Amygdala (tissue), 56 donors: ENCODE measurements at places on chromosomes 3 and 15.

- DNase-seq, result no peak
Measured at GRCh38 chr15:90665288-90666134, 51.6 kb upstream of the BLM start.

DNA sequence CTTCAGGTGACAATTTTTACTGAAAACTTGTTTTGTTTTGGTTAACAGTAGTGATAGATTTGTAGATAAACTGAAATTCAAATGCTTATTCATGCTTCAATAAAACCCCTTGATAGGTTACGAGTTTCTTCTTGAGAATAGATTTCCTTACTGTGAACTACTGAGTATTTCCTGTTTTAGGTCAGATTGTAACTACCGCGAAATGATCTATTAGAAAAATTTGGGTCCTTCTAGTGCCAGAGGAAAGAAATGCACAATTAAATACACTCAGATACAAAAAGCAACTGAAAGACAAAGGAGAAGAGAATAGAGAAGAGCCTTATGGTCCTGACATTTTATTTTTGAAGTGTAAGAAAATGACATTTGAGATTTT lies 251.7 kb upstream of the TBL1XR1 start:
- no peak for DNase-seq

GRCh38 chr3:129827765-129828164 lies 65.7 kb downstream of the TMCC1 start:
- no peak for DNase-seq

DNA sequence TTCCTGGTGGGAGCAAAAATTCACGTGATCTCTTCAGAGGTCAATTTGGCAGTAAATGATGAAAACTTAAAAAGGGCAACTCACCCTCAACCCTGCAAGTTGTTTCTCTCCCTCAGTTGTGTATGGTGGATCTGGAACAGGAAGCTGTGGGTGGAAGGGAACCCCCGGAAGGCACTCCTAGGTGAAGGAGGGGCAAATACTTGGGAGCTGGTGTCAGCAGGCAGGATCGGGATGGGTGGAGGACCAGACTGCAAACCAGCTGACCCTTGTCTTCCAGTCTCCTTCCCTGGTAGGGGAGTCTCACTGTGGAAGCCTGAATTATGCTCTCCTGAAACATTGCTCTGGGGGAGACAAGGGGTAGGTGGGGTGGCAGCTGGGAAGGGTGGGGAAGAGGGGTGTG lies 33.5 kb downstream of the PRR23E start:
- no peak for DNase-seq

- no peak for DNase-seq
Measured at GRCh38 chr15:39735120-39735717, 47.4 kb downstream of the FSIP1 start.

DNA sequence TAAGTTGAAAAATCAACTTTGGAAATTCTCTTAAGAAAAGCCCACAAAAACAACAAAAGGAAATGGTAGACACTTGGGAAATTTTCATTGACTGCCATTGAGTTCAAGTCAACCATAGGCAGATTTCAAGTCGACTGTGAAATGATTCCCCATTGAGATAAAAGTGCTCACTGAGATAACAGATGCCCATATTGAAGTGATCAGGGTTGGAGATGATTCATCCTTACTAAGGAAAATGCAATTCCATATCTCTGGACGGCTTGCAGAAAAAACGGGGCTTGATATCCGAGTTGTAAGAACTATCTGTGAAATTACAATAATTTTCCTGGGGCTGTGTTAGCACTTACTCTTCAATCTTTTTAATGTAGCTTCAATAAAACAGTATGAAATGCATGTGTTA lies 373.1 kb upstream of the THRB start:
- DNase-seq, result no peak

- no peak for DNase-seq
Measured at GRCh38 chr15:70088887-70089691, 8.6 kb downstream of the TLE3 start.

GRCh38 chr3:169266351-169266750 lies 397.2 kb downstream of the MECOM start:
- DNase-seq, result no peak

DNA sequence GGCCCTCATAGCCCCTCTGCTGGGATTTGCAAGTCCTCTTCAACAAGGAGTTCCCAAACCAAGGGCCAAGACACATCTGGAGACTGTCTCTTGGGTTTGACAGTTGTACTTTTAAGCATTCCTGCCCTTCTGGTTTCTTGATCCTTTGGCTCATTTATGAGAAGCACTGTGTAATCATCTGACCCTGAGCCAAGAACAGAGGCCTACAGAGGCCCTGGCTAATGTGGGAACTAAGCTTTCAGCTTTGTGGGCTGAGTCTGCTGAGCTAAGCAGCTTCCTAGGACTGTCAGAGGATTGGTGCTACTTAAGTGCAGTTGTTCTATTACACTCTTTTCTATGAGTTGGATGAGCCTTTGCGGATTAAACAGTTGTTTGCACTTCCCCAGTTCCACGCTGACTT lies 178.3 kb downstream of the KBTBD8 start:
- no peak for DNase-seq

DNA sequence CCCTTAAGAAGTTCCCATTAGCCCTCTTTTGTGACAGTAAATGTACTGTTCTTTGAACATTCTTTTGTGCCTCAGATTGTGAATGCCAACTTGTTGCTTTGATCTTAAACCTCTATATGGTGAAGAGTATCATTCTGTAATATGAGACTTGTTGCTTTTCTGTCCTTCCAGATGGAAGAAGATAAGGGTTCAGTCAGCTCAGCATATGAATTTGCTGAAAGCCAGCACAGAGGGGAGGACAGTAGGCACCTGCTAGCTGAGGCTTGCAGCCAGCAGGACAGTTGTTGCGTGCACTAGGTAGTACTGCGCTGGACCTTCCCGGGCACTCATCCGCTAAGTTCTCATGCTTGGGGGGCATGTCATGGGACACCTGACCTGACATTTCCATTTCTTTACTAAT lies 74.7 kb downstream of the DCUN1D1 start:
- no peak for DNase-seq

DNA sequence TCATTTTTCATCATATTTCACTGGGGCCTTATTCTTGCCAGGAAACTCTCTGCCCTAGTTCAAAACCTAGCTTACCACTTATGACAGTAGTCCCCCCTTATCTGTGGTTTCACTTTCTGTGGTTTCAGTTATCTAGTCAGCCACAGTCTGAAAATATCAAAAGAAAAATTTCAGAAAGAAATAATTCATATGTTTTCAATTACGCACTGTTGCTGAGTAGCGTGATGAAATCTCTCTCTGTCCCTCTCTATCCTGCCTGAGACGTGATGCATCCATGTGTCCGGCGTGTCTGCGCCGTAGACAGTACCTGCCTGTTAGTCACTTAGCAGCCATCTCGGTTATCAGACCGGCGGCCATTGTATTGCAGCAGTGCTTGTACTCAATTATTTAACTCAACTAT lies 369.9 kb upstream of the MCTP2 start:
- DNase-seq, result no peak

- DNase-seq, result no peak
Measured at GRCh38 chr3:15728766-15729165, 69.0 kb downstream of the ANKRD28 start.

DNA sequence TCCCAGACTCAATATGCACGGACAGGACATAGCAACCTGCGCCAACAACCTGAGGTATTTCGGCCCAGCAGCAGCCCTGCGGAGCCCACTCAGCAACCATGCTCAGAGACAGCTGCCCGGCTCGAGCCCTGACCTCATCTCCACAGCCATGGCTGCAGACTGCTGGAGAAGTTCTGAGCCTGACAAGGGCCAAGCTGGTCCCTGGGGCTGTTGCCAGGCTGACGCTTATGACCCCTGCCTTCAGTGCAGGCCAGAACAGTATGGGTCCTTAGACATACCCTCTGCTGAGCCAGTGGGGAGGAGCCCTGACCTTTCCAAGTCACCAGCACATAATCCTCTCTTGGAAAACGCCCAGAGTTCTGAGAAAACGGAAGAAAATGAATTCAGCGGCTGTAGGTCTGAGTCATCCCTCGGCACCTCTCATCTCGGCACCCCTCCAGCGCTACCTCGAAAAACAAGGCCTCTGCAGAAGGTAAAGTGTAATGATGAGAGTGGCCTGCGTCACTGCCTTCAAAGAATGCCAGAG lies 25.5 kb downstream of the TMEM41A start:
- no peak for DNase-seq

DNA sequence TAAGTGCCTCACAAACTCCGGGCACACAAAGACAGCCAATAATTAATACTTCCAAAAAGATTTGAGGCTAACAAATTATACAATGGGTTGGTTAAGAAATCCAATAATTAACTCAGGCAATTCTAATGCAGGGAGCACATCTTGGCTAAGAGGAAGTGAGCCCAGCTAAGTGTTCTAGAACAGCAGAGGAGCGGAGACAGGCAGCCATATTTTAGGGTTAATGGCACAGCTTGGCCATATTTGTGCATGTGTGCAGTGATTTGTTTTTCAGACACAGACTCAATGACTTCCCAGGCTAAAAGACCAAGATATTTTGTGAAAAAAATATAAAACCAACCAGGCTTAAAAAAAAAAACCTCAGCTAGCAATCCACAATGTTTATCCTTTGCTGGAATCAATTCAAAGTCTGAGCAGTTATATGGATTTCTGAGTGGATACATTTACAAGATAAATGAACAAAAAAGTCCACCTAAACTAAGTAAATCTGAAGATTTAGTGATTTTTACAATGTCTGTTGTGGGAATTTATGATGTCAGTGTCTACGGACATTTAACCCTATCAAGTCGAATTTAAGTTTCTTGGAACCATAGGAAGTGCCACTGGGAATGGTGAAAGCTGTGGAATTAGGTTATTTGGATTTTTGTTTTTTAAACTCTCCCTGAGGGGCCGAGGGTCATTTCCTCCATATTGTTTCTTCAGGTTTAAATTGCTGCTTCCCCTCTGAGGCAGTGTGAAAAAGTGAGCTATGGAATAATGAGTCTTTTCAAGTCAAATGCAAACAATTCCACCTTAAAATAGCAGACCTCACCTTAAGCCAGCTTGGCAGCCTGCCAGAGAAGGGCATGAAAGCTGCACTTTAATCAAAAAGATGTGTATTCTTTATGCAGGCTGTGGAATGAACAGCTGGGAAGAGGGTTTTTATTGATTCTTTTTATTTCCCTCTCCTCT lies 413.7 kb upstream of the TBL1XR1 start:
- no peak for DNase-seq

DNA sequence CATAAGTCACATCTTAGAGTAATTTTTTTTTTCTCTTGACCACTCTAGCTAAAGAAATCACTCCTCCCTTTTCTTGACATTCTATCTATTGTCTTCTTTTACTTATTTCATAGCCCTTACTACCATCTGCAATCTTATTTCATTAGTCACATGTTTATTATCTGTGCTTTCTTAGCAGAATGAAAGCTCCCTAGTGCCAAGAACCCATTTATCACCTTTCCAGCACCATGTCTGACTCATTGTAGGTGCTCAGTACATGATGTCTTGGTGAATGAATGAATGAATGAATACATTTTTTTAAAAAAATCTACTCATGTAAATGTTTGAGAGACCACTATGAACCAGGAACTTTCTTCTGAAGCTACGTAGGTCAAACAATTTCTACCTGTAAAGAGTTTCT lies 157.2 kb downstream of the CADPS start:
- DNase-seq, result no peak

DNA sequence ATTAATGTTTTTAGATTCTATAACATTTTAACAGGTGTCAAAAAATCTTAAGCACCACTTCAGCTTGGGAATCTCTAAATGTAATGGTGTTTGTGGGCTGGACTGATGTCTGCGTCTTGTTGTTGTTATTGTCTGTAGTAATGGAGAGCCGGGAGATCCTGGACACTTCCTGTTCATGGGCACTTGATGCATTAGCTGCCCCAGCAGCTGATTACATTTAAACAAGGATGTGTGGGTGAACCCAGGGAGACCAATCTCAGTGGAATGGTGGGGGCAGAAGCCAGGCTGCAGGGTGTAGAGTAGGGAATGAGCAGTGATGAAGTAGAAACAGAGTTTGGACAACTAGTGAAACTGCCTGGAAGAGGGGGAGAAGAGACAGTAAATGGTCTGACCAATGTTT lies 7.8 kb downstream of the CCR5AS start:
- no peak for DNase-seq

DNA sequence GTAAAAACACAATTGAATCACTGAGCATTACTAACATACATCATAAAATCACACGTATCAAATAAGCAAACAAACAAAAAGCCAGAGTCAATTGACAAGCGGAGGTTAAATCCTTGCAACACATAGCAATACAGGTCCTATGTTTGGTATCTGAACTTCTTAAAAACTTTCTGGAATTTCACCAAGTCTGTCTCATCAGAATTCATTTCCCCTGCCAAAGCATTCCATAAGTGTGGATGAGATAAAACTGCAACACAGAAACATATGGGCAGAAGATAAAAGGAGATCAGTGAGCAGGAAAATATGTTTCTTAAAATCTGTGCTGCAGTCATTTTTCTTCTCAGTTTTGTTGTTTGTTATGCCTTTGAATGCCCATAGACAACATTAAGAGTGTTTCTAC lies 1155.5 kb downstream of the TBL1XR1 start:
- no peak for DNase-seq

GRCh38 chr3:194245975-194246561 lies 105.1 kb downstream of the CPN2 start:
- no peak for DNase-seq

DNA sequence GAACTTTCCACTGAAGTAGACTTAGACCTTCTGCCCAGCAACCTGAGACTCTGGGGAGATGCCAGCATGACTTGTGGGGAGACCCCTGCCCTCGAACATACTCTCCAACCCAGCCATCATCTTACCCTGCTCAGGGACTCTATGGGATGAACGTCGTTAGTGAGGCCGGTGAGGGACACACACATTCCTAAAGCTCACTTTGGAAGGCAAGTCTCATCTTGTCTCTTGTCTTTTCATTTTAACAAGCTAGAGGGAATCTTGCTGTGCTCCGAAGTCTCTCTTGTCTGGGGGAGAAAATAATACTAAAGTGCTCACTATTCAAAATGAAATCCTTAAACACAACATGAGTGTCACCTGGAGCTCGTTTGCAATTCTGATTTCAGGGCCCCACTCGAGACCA lies 239.5 kb upstream of the HES1 start:
- DNase-seq, result no peak

DNA sequence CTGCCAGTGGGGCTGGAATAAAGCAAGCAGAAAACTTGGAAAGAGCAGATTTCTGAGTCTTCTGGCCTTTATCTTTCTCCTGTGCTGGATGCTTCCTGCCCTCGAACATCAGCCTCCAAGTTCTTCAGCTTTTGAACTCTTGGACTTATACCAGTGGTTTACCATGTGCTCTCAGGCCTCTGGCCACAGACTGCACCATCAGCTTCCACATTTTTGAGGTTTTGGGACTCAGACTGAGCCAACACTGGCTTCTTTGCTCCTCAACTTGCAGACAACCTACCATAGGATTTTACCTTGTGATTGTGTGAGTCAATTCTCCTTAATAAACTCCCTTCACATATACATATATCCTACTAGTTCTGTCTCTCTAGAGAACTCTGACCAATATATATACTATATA lies 706.6 kb downstream of the NR2F2 start:
- DNase-seq, result no peak
